ENCODE measurements at places on chromosomes 7 and 10.

- H3K27ac ChIP-seq: no peak overlapping the region
- H3K4me1 ChIP-seq: no peaks in the 10 kb centered on the region
- no peaks in the 10 kb centered on the region for H3K27me3 ChIP-seq
- H3K4me3 ChIP-seq: no peak overlapping the region
Observed at GRCh38 chr10:27695088-27695487, 50.5 kb downstream of the MKX start.

DNA sequence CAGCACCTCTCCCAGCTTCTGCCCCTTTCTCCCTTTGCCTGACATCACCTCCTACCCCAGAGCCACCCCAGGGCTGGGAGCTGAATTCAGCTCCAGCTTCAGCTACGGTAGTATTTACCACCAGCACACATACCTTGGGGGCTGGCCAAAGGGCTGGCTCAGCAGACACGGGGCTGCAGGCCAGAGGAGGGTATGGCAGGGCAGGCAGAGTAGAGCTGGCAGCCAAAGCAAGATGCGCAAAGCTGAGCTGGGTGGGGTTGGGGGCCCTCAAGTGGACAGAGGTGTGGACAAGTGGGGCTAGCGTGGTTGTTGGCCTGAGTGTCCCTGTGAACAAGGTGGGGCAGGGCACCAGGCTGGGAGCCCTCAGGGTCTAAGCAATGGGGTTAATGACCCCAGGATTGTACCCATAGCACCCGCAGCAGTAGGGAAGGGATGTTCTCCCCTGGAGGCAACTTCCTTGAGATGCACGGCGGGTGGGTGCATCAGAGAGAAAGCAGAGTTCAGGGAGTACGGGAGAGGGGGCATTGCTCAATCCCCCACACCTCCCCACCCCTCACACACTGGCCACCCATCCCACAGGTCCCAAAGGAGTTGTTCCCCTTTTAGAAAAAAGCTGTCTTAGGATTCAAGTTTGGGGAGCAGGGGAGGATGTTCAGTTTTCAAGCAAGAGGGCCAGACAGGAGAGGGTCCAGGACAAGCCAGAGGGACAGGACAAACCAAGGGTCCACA is 8.0 kb downstream of the VSIR start:
- H3K4me1 ChIP-seq: peaks cover 97% of the 10 kb centered on the region
- peak overlapping the region; percentile 93 for H3K27ac ChIP-seq
- no peak overlapping the region for H3K4me3 ChIP-seq
- DNase-seq: no peak

DNA sequence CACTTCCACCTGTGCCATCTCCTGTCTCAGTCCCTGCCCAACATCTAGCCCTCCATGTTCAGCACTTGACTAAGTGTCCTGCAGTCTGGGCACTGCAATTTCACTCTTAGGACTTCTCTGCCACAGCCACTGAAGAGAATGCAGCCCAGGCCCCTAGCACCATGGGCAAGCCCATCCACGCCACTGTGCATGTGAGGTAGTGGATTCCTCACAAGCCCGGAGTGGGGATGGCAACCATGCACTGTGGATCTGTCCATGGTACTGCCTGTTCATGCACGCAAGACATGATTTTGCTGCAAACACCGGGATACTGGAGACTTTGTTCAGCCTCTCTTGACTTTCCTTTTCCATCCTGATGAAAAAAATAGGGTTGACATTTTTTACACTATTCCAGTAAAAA is 12.3 kb downstream of the DDC start:
- H3K36me3 ChIP-seq: no peaks in the 10 kb centered on the region
- DNase-seq: no peak
- no peaks in the 10 kb centered on the region for H3K4me1 ChIP-seq
- H3K27ac ChIP-seq: no peak overlapping the region

DNA sequence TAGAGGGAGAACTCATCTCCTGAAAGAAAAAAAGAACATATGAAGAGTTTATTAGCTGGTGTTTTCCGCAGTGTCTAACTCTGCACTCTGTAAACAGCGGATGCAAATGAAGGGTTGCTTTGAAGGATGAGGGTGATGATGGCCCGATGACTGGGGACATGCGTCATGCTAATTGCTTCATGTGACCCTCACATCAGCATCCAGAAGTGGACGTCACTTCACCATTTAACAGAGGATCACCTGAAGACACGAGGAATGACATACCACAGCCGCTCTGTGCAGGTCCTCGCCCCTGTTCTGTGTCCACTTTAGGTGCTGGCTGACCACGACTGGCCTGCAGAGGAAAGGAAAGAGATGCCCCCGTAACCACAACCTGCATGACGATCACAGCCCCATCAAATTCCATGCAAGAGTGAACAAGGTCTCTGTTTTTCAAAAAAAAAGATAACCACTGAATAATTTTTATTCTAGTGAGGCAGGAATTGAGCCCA is 82.9 kb downstream of the KLF6 start:
- H3K36me3 ChIP-seq: no peaks in the 10 kb centered on the region
- no peak for DNase-seq
- H3K27ac ChIP-seq: no peak overlapping the region
- no peaks in the 10 kb centered on the region for H3K4me1 ChIP-seq
- H3K4me3 ChIP-seq: no peak overlapping the region

DNA sequence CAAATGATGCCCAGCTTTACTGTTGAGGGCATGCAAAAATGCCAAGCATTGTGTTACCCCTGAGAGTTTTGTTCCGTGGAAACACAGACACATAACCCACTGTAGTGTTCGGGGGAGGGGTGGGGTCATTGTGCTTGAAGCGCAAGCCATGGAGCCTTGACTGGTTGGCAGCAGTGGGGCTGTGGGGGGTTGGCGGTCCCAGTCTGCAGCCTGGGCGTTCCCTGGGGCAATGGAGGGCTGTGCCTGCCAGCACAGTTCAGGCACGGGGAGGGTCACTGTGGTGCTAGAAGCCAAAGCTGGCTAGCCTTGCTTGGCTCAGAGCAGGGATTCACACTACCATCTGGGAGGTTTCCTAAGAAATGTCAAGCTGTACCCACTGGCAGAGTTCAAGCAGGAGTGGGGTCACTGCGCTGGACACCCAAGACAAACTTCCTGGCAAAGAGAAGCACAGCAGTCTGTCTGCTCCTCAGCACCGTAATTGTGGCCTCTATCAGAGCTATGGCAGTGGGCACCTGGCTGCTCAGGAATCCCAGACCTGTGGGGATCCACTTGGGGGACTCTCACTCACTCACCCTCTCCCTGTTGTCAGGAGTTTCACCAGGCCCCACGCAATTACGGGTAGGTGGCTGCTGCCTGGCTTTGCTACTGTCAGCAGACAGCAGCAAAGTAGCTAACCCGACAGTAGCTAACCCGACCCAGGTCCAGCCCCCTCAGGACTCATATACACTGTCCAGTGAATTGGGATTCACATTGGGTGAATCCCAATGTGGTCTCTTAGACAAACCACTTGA is 292.4 kb downstream of the ZWINT start:
- no peaks in the 10 kb centered on the region for H3K4me1 ChIP-seq
- no peaks in the 10 kb centered on the region for H3K27me3 ChIP-seq
- no peak overlapping the region for H3K4me3 ChIP-seq

GRCh38 chr10:60816628-60817397 is 38.5 kb downstream of the CDK1 start:
- peaks cover 6% of the 10 kb centered on the region for H3K4me1 ChIP-seq
- H3K27ac ChIP-seq: no peak overlapping the region
- H3K36me3 ChIP-seq: no peaks in the 10 kb centered on the region

GRCh38 chr7:77360104-77360503 is 56.0 kb downstream of the GSAP start:
- no peak overlapping the region for H3K4me3 ChIP-seq
- H3K36me3 ChIP-seq: no peaks in the 10 kb centered on the region
- peaks cover 9% of the 10 kb centered on the region for H3K4me1 ChIP-seq
- no peak overlapping the region for H3K27ac ChIP-seq
- no peak for DNase-seq

DNA sequence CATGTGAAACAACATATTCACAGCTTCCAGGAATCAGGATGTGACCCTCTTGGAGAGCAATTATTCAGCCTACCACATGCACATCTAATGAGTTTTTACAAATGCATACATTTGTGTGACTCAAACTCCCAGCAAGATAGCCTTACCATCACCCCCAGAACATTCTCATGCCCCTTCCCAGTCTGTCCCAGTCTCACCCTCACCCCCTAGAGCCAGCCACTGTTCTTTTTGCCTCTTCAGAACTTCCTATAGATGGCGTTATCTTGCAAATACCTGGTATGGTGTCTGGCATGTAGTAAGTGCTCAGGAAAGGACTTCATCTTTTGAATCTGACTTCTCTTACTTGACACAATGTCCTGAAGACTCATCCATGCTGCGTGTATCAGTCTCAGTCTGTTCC is 23.9 kb upstream of the AOC1 start:
- no peak overlapping the region for H3K4me3 ChIP-seq
- no peaks in the 10 kb centered on the region for H3K36me3 ChIP-seq
- H3K27me3 ChIP-seq: no peaks in the 10 kb centered on the region
- H3K27ac ChIP-seq: no peak overlapping the region

DNA sequence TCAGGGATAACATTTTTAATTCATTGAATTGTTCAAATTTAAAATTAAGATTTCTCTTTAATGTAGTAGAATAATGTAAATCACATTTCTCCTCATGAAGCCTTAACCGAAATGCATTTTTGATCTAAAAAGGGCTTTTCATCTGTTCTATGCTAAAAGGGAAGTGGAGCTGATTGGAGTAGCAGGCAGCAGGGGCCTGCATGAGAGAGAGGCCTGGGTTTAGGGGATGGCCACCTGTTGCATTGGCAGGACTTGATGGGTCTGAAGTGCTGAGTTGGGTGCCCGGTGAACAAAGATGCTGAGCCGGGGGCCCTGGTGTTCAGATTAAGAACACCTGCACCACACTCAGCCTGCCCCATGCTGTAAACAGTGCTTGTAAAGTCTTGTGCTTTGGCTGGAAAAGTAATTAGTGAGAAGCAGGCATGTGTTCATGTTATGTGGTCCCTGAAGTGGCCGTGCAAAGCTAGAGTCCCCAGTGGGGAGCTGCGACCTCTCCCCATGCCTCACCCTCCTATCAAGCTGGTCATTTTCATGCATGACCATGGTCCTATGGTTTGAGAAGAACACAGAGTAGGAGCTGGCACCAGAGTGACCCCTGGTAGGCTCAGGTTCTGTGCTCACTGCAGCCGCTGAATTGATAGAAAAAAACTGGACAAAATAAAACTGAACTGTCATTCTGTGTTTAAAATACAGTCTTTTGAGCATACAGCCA is 124.3 kb downstream of the ADCY1 start:
- H3K27me3 ChIP-seq: no peaks in the 10 kb centered on the region
- no peaks in the 10 kb centered on the region for H3K4me1 ChIP-seq
- no peak overlapping the region for H3K4me3 ChIP-seq
- no peaks in the 10 kb centered on the region for H3K36me3 ChIP-seq
- DNase-seq: no peak

DNA sequence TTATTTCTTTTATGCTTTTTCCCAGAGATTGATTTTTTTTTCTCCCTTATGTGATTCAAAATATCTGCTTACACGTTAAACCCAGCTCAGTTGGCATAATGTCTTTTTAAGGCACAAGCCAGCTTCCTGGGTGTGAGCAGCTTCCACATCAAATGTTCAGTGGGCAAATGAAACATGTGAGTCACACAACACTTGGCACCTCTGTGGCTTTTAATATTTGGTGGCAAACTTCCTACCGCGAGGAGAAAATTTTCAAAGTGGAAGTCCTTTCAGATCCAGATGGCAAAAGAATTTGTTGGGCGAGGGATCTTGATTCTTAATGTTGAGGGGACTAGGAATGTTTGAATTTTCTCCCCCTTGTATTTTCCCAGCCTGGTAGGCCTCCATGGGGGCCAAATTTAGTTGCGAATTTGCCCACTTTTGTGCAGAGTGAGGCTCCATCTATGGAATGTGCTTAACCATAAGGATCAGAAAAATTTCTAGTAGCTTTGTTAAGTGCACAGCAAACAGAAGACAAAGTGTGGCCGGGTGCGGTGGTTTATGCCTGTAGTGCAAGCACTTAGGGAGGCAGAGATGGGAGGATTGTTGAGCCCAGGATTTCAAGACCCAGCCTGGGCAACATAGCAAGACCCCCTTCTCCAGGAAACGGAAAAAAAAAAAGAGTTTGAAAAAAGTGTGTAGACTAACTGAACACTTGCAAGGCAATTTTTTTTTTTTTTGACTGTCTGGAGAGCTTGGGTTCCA is 31.0 kb downstream of the CUX1 start:
- H3K27ac ChIP-seq: no peak overlapping the region
- H3K4me3 ChIP-seq: no peak overlapping the region
- H3K36me3 ChIP-seq: no peaks in the 10 kb centered on the region
- no peak for DNase-seq
- no peaks in the 10 kb centered on the region for H3K27me3 ChIP-seq

DNA sequence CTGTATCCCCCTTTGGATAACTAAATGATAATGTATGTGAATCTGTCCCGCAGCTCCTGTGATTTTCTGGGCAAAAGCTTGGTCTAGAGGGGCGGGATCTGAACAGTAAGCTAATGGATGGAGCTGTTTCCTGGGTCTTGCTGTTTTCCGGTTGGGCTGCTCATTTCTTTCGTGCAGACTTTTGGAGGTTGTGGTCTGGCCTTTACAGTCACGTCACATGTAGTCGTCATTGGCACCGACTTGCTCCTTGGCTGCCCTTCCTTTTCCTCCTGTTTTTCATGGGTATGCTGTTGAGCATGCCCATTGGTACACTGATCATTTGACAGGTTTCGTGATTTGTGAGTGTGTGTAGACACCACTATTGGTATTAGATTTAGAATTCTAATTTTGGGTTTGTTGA is 2.0 kb downstream of the FBH1 start:
- H3K4me3 ChIP-seq: no peak overlapping the region
- H3K4me1 ChIP-seq: peaks cover 54% of the 10 kb centered on the region
- H3K36me3 ChIP-seq: no peaks in the 10 kb centered on the region
- no peak for DNase-seq

DNA sequence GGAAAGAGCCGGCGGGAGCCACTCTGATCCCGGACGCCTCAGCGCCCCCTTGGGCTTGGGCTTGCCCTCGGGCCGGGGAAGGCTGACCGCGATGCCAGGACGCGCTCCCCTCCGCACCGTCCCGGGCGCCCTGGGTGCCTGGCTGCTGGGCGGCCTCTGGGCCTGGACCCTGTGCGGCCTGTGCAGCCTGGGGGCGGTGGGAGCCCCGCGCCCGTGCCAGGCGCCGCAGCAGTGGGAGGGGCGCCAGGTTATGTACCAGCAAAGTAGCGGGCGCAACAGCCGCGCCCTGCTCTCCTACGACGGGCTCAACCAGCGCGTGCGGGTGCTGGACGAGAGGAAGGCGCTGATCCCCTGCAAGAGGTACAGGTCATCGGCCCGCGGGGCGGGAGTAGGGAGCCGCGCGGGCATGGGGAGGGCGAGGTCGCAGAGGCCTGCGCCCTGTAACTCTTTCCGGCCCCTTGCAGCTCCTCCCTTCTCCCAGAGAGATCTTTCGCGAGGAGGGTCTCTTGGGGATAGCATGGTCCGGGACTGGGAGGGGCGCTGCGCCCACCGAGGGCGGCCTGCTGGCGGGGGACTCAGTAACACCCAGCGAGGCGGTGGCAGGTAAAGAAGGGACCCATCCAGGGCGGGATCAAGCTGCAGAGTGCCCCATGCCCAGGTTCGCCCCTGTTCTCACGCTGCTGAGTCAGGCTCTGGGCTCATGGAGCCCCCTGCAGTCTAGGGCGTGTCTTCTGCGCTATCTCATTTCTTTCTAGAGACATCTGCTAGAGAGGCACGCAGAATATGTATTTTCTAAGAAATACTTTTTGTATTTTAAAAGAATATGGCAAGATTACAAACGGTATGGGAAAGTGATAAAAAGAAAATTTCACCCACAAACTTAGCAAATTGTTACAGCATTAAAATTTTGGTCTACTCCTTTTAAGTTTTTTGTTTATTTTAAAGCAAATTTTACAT is 687 bp downstream of the EPDR1 start:
- DNase-seq: no peak
- no peak overlapping the region for H3K27ac ChIP-seq
- peaks cover 6% of the 10 kb centered on the region for H3K27me3 ChIP-seq
- peaks cover 6% of the 10 kb centered on the region for H3K4me1 ChIP-seq
- no peak overlapping the region for H3K4me3 ChIP-seq
- H3K36me3 ChIP-seq: no peaks in the 10 kb centered on the region
